Right renal cortex interstitium (tissue), 3 donors: ENCODE measurements at places on chromosomes 7 and 10.

GRCh38 chr10:98924526-98924925, 311.1 kb downstream of the HPSE2 start:
- no peak for DNase-seq

DNA sequence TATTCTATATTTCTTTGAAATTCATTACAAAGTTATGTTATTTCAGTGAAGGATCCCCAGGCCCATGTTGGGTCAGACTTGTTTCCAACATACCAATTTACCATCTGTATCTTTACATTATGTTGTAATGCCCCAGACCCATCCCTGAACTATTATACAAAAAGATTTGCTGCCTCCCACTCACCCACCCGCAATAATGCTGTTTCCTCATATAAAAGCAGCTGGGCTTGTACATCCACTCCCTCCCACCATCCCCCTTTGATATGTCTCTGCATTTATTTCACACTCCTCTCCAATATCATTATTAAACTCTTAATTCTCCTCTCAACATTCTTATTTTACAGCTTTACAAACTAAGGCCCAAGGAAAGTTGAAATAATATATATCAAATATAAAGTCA, 153.7 kb downstream of the DOCK4 start:
- no peak for DNase-seq

- DNase-seq = no peak
These were observed 257.0 kb upstream of the ZNF32 start for GRCh38 chr10:43905512-43906236.

DNA sequence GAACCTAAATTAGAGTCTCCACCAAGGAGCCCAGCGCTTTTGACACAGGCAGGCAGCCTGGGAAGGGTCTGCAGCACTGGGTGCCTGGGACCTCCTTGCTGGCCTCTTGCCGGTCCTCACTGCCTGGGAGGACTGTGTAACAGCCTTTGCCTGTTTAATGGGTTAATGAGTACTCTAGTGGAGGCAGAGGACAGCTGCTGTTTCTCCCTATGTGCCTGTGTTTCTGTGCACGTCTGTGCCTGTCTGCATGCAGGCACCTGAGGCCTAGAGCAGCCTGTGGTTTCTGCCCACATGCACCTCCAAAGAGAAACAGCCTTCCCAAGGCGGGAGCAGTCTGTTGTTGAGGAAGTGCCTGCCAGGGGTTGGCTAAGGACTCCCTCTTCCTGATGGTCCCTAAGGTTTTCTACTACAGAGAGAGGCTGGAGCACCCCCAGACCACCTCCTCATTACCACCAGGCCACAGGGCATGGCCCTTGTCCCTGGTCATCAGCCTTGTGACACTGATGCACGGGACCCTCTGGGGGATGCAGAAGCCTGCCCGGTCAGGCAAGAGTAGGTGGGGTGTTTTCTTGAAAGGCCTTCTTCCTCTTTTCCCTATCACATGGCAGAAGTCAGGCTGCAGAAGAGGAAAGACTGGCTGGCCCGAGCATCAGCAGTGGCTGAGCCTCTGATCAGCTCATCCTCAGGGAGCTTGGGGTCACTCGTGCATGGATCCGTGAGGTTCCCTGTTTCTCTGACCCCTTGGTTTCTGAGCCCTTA, 14.2 kb downstream of the SLC29A3 start:
- no peak for DNase-seq

- DNase-seq = no peak
These were observed 134.6 kb downstream of the ZNF438 start for GRCh38 chr10:30897048-30897447.

DNA sequence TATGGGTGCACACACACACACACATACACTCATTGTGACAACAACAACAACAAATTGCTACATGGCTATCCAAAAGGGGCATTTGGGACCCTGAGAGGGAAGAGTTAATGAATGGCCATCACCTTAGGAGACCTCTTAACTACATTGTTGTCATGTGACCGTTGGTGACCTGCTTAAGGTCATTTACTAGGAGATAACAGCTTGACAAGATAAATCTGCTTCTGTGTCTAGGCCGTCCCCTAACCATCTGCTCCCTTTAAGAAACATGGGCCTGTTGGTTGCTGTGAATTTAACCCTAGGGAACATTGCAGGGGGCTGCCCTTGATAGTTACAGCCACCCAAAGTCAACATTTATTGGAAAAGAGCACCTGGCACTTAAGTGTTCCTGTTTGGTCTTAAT, 29.7 kb downstream of the C1QL3 start:
- DNase-seq = no peak

GRCh38 chr7:75962607-75963380, 31.6 kb downstream of the TMEM120A start:
- no peak for DNase-seq

GRCh38 chr10:130894471-130894870, 417.1 kb downstream of the TCERG1L start:
- no peak for DNase-seq

- no peak for DNase-seq
These were observed 1101.7 kb upstream of the GHITM start for GRCh38 chr10:83037653-83038052.

DNA sequence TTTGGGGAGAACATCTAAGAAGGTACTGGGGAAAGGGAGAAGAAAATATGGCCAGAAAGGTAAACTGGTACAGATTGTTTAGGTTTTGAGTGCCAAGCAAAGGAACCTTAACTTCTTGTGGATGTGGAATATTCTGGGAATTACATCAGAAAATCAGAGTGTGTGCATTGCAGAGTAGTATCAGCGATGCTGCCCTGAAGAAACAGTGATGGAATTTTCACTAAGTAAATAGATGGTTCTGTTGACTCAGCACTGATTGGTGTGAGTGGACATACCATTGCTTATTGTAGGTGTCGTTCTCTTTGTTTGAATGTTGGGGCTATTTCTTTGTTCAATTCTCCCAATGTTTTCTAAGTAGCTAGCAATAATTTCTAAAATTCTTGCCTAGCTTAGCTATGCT, 24.4 kb upstream of the AKR1B1 start:
- DNase-seq = no peak

DNA sequence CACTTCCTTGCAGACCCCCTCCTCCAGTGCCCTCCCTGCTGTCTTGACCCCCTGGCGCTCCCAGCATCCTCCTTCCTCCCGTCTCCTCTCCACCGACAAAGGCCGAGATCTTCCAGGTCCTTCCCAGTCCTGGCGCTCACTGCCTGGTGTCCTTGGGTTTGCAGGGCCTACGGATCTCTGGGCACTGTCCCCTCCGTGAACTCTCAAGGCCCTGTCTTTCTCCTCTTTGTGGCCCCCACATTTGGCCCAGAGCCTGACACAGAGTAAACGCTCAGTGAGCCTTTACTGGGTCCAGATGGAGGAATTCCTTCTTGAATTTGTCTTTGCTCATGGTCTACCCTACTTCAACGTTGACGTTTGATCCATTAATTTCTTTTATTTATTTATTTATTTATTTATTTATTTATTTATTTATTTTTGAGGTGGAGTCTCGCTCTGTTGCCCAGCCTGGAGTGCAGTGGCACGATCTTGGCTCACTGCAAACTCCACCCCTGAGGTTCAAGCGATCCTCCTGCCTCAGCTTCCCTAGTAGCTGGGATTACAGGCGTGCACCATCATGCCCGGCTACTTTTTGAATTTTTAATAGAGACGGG, 29.7 kb downstream of the TMEM270 start:
- no peak for DNase-seq

DNA sequence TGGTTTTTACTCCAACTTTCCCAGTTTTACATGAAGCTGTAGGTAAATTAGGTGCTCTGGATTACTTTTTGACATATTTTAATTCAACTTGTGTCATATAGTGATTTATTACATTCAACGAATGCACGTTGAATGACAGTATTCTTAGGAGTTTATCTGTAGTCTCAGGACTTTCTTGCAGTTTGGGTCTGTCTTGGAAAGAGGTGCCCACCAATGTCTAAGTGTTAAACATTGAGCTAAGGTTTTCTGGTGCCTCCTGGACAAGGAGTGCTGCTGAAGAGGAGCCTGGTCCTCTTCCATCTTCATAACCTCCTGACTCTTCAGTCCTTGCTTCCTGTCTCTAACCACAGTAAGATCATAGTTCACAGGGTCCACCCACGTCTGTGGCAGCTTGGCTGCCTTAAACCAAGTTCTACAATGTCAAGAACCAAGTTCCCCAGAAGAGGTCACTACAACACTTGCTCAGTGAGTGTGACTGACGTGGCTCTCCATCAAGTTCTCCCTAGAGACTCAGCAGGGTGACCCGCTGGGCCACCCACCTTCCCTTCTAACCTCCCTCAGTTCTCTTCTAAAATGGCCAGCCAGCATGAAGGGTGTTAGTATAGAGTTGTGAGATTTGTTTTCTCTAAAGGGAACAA, 6.1 kb downstream of the NPY start:
- no peak for DNase-seq

GRCh38 chr10:84944187-84944586, 615.8 kb downstream of the CCSER2 start:
- no peak for DNase-seq

GRCh38 chr10:26909753-26910152, 49.0 kb upstream of the ABI1 start:
- DNase-seq = no peak

DNA sequence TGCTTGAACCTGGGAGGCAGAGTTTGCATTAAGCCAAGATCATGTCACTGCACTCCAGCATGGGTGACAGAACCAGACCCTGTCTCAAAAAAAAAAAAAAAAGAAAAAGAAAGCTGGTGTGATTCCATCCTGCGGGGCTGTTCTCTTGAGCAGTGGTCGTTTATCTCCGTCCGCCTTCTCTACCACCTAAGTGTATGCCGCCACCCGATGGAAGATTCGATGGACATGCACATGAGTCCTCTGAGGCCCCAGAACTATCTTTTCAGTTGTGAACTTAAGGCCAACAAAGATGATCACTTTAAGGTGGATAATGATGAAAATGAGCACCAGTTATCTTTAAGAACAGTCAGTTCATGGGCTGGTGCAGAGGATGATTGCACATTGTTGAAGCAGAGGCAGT, 65.7 kb downstream of the ABRAXAS2 start:
- DNase-seq = no peak

GRCh38 chr7:36925691-36926090, 201.4 kb upstream of the AOAH start:
- no peak for DNase-seq

- DNase-seq = no peak
These were observed 12.8 kb downstream of the GCK start for GRCh38 chr7:44176486-44176885.

DNA sequence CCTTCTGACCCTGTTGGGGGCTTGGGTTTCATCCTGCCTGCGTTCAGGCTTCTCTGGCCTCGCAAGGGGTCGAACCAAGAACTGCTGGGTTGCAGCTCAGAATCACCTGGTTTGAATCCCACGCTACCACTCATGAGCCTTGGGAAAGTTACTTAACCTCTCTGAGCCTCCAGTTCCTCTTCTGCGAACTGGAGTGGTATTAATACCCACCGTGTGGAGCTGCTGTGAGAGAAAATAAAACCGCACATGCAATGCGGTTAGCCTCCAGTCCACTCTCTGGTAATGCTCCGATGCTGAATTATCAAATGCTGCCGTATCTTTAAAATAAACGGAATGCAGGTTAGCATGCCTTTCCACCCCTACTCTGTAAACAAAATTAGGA, 171.9 kb downstream of the ARHGAP12 start:
- DNase-seq = no peak

DNA sequence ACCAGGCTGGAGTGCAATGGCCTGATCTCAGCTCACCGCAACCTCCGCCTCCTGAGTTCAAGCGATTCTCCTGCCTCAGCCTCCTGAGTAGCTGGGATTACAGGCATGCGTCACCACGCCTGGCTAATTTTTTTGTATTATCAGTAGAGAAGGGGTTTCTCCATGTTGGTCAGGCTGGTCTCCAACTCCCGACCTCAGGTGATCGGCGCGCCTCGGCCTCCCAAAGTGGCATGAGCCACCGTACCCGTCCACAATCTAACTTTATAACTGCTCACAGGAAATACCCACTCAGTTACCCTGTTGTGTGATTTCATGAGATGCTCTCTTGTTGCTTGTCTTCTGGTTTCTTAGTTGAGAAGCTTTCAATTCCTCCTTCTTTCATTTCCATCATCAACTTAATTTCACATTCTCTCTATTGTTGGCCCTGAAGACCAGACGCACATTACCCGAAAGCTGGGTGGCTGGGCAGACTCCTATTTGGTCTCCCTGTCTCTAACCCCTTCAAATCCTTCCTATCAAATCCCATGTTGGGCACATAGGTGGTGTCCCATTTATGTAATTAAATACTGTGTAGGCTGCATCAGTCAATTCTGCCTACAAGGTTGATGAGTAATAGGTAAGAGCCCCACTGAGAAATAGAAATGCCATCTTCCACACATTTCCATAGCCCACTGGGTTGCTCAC, 1.1 kb upstream of the GSTO2 start:
- no peak for DNase-seq

DNA sequence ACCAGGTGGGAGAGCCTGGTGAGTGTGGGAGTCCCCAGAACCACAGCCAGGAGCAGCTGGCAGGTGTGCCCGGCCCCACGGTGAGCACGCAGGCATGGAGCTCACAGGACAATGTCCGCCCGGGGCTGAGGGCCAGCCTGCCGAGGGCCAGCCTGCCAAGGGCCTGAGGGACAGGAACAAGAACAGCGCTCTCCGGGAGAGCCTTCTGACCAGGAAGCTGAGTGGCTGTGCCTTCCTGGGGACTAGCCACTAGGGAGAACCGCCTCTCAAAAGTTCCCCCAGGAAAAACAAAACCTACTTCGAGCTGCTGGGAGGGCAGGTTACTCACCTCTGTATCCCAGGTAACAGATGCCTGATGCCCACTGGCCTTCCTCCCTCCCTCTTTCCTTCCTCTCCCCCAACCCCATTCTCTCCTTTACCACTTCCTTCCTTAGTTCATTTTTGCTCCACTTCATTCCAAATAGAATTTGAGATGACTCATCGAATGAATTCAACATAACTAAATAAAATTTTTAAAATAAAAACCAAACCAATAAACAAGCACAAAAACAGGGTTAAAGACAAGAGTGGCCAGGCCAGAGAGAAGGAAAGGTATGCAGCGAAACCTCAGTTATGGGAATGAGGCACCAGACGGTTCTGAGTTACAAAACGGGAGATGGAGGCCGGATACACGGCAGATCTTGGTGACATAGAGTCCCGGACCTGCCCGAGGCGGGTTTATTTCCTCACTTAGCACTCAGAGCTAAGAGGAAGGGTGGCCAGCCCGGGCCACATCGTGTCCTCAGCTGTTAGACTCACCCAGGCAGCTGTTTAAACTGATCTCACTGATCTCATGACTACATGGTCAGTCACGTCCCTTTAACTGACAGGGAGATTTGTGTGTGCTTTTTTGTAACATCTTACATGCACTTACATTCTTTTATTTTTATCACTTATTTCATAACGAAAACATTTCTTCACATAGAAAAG, 128.5 kb downstream of the TNS3 start:
- no peak for DNase-seq
